CD4-positive, alpha-beta memory T cell (primary cell): ENCODE measurements at places on chromosomes 13 and 19.

DNA sequence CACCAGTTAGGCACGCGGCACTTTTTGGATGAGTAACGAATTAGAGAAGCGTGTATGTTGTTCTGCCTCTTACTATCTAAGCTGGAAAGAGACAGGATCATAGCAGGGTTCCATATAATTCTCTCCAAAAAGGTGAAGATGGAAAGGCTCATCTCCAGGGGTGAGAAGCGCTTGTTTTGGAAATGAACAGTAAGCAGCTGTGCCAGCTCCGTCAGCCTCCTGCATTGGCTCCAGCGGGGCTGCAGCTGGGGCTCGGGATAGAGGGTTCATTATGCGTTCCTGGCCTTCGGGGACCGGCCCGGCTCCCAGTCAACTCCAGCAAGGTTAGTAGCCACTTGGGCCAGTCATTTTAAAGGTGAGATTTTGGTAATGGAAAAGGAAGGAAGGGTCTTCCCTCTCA lies 155.5 kb downstream of the COL4A1 start:
- no peak for DNase-seq

DNA sequence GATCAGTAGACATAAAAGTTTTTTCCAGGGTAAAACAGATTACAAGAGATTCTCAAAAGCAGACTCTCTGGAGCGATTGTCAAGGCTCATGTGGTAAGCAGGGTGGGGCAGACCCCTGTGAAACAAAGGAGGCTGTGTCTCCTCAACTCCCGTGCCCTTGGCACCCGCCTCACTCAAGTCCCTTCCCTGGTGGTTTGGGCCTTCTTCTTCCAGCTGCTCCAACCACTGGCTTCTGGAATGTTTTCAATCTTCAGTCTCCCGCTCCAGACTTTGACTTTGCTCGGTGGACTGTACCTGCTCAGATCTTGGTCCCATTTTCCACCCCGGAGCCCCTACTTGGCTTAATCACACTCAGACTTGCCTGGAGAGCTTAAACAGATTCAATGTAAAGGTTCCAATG lies 74.8 kb upstream of the STK24 start:
- no peak for DNase-seq

GRCh38 chr13:92510416-92510815 lies 716.2 kb upstream of the GPC6 start:
- no peak for DNase-seq

DNA sequence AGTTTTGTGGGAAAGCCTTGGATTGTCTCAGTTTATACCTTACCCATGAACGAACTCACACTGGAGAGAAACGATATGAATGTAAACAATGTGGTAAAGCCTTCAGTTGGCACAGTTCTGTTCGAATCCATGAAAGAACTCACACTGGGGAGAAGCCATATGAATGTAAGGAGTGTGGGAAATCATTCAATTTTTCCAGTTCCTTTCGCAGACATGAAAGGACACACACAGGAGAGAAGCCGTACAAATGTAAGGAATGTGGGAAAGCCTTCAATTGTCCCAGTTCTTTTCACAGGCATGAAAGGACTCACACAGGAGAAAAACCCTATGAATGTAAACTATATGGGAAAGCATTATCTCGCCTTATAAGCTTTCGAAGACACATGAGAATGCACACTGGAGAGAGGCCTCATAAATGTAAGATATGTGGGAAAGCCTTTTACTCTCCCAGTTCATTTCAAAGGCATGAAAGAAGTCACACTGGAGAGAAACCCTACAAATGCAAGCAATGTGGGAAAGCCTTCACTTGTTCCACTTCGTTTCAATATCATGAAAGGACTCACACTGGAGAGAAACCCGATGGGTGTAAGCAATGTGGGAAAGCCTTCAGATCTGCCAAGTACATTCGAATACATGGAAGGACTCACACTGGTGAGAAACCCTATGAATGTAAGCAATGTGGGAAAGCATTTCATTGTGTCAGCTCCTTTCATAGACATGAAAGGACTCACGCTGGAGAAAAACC lies 7.5 kb upstream of the ZNF440 start:
- DNase-seq: no peak

DNA sequence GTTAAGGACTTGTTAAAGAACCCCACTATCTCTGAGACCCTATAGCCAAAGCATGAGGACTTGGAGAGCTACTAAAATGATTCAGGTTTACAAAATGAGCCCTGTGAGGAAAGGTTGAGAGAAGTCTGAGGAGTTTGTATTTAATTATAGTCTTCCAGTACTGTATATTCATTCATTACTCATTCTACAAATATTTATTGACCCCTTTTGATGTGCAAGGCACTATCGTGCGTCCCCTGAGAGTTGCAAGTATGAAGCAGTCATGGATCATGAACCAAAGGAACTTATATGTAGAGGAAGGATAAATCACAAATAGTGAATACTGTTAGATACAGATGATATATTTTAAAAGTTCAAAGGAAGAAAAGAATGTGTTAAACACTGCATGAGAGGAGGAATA lies 84.4 kb downstream of the DNAJC15 start:
- no peak for DNase-seq

DNA sequence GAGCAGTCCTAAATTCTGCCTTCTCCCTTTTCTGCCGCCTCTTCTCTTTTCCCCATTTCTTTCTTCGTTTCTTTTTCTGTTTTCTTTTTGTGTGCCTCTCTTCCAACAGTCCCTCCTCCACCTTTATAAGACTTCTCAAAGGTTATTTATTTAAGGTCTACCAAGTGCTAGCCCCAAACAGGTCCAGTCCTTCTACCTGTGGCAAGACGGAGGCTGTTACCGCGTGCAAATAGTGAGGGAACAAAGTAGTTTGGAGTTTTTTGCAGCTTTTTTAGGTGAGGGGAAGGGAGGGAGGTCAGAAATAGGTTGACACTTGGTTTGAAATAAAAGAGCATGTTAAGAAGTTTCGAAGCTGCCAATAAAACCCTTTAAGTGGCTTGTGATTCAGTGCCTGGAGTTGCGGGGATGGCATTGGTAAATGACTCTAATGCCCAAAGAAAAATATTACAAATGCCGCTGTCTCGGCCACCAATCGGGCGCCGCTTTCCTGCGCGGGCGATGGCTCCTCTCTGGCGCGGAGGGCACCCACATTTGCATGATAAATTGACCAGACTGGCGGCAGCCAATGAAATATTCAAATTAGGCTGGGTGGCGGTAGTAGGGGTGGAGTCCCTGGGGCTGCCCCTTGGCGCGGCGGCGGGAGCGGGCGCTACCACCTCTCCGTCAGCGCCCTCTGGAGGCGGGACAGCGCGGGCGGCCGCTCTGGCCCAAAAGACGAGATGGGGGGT lies 7.5 kb upstream of the TSHZ3 start:
- peak; percentile 59 for DNase-seq

DNA sequence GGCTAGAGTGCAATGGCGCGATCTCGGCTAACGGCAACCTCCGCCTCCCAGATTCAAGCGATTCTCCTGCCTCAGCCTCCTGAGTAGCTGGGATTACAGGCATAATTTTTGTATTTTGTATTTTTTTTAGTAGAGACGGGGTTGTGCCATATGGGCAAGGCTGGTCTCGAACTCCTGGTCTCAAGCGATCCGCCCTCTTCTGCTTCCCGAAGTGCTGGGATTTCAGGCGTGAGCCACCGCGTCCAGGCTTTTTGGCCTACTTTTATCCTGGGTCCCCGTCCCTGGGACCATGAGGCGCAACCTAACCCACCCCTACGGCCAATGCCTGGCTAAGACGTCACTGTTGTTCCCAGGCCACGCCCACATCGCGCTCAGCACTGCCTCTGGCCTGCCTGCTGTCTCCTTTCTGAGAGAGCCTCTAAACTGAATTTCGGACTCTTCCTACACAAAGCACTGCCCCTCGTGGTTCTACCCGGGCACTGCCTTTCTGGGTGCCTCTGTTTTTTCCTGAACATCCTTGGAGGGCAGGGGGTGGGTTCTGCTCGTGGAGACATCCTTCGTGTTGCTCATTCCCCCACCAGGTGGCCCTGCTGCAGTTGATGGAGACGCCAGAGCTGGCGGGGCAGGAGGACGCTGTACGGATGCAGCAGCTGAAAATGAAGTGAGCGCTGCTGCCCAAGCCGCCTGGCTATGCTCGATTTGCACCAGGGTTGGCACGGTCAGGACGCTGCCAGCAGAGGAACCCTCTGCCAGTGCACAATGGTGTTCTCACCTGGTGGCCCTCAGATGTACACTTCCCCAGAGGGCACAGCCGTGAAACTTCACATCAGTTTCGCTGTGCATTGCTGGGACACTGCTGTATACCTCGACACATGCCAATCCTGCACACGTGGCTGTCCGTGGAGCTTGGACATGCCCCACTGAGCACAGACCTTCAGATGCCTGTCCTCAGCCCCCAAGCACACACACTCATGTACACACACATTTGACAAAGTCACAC lies 2.0 kb downstream of the REX1BD start:
- DNase-seq: peak; percentile 36

- no peak for DNase-seq
Measured at GRCh38 chr13:25143706-25144105, 28.4 kb downstream of the AMER2 start.

- no peak for DNase-seq
Measured at GRCh38 chr19:7067716-7068115, 1.8 kb upstream of the ZNF557 start.

- no peak for DNase-seq
Measured at GRCh38 chr13:74027161-74027779, 106.9 kb downstream of the KLF12 start.

GRCh38 chr13:27309967-27310598 lies 39.5 kb downstream of the RASL11A start:
- no peak for DNase-seq

- DNase-seq: peak; percentile 85
Measured at GRCh38 chr19:55080968-55081769, 5.5 kb downstream of the EPS8L1 start.

DNA sequence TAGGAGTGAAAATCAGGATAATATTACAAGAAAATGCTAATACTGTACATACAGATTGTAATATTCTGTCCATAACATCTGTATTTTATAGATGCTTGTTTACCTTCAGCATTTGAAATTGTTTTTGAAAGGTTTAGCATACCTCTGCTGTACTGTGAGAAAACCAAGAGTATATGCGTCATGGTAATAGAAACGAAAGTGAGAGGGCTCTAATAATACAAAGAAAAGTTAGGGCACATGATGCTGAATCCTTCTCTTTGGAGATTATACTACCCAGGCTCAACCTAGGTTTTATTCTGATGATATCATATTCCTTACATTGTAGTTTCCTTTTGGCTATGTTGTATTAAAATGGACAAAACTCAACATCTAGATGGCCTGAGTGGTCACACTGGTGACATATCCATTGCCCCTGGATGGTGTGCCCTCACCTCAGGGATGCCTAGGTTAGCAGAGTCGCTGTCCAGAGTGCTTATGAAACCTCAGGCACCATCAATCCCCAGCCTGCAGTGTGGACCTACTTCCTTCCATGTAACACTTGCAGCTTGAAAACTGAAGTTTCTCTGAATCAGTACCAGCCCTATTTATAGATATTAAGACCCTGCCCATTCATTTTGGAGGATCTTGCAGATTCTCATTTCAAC lies 253.7 kb downstream of the KCTD12 start:
- no peak for DNase-seq
